ENCODE measurements at places on chromosomes 11 and 22.

GRCh38 chr11:15882876-15883454 is 473.4 kb downstream of the SOX6 start:
- no peak for DNase-seq

DNA sequence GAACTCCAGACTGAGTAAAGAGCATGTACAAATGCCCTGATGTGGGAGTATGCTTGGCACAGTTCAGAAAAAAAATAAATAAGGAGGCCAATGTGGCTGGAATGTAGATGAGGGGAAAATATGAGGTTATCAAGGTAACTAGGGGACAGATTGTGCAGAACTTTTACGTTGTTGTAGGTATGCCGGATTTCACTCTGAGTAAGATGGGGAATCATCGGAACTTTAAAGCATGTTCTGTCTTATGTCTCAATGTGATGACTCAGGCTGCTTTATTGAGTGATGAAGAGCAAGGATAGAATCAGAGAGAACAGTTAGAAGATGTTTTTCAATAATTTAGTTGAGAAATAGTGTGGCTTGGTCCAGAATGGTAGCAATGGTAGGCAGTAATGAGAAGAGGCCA is 130.4 kb downstream of the C11orf87 start:
- DNase-seq: no peak

DNA sequence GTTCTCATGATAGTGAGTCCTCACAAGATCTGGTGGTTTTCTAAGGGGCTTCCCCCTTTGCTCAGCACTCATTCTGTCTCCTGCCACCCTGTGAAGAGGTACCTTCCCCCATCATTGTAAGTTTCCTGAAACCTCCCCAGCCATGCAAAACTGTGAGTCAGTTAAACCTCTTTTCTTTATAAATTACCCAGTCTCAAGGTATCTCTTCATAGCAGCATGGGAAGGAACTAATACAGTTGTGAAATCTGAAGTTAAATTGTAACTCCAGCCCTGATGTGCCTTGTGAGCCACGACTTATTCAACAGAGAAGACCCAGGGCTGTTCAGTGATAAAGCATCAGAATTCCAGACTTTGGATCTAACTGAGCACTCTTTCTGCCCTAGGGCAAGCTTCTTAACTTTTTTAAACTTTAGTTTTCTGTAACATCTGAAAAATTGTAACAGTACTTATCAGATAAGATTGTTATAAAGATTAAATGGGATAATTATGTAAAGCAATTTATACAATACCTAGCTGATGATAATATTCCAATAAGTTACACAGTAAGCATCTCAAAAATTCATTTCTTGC is 220.0 kb downstream of the TRPC6 start:
- no peak for DNase-seq

GRCh38 chr22:37282385-37282677 is at the start of gene CYTH4:
Gene CYTH4 (plus strand): TSS chr22:37282508. CDS start chr22:37282570, 62 bp downstream.
- peak; percentile 61 for DNase-seq

GRCh38 chr22:36746375-36746970 is 29.4 kb downstream of the IFT27 start:
- DNase-seq: no peak

DNA sequence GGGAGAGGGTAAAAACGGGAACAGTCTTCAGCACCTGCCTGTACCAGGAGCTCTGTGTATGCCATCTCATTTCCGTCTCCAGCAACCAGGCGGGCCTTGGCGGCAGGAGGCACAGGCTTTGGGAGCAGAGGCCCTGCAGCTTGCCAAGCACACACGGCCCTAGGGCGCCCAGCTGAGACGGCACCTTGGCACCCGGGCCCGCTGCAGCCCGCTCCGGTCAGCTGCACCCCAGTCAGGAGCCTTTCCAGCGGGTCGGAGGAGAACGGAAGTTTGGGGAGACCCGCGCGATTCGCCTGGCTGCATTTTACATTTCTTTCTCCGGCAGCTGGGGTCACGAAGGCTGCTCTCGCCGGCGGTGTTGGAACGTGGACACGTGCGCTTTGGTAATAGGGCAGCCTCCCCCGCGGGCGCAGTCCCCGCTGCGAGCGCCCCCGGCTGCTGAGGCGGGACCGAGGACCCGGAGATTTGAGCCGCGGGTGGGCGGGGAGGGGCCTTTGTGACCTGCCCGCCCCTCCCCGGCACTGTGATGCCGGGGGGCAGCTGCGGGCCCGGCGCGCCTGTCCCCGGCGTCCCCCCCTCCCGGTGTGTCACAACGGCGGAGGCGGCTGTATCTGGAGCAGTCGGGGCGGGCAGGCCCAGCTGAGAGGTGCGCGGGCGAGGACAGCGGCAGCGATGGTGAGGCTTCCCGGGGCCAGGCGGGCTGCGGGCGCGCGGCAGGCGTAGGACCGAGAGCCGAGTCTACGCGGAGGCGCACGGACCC is at the start of gene TUBA8:
TSS of gene TUBA8 (plus strand) at position 616 of the 760 bp plus-strand sequence. CDS start at position 673, 57 bp downstream.
- no peak for DNase-seq

- DNase-seq: no peak
Measured at GRCh38 chr11:106208760-106209159, 131.3 kb downstream of the AASDHPPT start.

DNA sequence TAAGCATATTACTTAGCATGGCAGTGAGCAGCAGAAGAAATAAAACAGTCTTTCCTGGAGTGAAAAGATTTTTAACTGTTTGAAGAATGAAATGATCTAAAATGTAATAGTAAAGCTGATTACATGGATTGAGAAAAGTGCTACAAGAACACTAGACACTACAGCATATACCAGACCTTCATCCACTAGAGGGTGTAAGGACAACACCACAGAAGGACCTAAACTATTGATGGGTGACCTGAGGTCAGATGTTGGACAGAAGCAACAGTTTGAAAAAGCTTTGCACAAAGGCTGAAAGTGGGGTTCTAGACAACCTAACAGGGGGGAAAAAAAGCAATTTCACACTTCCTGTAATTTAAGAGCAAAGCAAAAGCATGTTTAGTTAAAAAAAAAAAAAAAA is 97.7 kb downstream of the RBFOX2 start:
- no peak for DNase-seq

DNA sequence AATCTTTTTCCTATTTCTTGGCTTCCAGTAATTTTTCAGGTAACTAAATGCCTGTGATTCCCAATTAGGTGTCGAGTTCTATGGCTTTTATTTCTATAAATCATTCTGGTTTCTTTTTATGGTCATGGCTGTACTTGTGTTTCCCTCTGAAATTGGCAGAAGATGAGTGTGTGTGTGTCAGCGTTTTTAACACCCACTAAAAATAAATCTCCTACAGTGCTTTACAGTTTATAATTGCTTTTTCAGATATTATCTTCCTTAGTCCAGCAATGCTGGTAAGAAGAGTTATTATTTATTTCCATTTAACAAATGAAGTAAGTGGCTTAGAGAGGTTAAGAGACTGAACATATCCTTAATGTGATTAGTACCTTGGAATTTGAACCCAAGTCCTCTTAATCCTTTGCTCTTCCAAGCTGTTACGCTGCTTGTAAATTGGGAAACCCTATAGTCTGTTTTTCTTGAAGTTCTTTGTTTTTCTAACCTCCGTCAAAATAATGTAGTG is 125.2 kb downstream of the TEAD1 start:
- no peak for DNase-seq

DNA sequence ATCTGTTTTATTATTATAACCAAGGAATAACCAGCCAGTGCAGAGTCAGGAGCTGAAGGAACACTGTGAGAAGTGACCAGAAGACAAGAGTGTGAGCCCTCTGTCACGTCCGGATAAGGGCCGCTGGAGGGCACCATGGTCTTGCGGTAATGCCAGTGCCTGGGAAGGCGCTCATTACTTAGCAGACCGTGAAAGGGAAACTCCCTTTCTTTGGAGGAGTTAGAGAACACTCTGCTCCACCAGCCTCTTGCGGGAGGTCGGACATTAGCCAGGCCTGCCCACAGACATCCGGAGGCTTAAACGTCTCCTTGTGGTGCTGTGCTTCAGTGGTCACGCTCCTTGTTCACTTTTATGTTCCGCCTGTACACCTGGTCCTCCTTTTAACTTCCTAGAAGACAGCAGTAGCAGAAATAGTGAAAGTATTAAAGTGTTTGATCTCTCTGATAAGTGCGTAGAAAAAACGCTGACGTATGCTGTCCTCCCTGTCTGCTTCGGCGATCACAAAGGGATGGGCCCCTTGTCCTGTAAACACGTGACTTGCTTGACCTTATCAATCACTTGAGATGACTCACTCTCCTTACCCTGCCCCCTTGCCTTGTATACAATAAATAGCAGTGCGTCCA is 120.6 kb upstream of the LMO1 start:
- no peak for DNase-seq

GRCh38 chr11:9820260-9820659 is 156.4 kb downstream of the SWAP70 start:
- no peak for DNase-seq

- no peak for DNase-seq
Measured at GRCh38 chr11:85831050-85831449, 20.1 kb upstream of the SYTL2 start.

DNA sequence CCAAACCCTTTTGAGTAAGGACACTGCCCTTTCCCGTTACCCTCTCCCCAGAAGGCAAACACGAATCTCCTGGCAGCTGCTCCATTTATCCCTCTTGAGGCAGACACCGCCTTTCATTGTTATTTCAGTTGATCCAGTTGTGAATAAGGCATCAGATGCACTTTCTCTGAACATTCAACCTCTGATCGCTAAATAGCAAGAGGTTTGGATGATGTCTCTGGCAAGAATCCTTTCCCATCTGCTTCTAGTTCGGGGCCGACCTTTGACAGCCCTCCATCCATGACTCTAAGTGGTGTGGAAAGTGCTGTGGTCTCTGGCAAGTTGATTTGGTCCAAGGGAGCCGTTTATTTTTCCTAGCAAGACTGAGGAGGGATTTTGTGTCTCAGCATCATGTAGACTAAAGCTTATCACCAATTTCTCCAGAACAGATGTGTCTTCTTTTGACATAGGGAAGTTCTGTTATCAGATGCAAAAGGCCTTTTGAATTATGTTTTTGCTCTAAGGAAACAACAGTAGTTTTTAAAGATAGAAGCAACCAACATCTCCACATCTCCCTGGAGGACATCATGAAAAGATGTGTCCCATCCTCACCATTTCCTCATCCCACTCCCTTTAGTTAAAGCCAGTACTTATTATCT is 123.6 kb downstream of the CCDC34 start:
- DNase-seq: no peak

- DNase-seq: no peak
Measured at GRCh38 chr22:49307870-49308269, 519.8 kb downstream of the BRD1 start.

- DNase-seq: no peak
Measured at GRCh38 chr11:83302151-83302550, 16.0 kb upstream of the CCDC90B start.

DNA sequence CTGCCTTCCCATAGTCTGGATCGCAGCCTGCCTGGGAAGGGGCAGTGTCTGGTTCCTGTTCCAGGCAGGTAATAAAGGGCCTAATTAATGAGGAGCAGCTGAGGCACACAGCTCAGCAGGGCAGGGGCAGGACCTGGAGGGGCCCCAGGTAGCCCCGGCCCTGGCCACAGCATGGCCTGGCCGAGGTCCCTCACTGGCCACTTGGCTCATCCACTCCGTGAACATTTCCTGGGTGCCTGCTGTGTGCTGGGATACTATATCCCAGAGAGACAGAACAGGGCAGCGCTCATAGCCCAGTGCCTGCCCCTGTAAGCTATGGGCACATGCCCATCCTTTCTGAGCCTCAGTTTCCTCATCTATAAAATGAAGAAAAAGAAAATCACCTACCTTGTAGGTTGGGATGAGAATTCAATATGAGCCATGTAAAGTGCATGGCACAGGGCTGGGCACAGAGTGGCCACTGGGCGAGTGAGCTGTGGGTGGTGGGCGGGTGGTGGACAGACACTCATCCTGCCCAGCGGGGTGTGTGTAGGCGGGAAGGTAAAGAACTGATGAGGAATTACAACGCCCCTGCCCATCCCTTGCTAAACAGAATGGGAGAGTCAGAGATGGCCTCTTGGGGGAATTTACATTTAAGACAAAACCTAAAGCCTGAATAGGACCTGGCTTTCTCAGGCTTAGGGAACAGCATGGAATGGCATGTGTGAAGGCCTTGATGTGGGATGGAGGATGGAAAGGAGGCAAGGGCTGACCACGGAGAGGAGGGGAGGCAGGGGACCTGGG is 9.2 kb downstream of the MYRF start:
- DNase-seq: no peak

GRCh38 chr22:33726294-33726734 is 194.0 kb downstream of the LARGE1 start:
- no peak for DNase-seq

- DNase-seq: no peak
Measured at GRCh38 chr11:121793291-121793690, 322.7 kb downstream of the BLID start.

DNA sequence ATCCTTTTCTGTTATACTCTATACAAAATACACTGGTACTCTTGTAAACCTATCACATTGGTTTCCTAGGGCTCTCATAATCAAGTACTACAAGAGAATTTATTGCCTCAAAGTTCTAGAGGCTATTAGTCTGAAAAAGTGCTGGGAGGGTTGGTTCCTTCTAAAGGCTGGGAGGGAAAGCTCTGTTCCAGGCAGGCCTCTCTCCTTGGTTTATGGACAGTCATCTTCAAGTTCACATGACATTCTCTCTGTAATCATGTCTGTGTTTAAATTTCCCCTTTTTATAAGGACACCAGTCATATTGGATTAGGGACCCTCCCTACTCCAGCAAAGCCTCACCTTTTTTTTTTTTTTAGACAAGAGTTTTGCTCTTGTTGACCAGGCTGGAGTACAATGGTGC is 9.1 kb downstream of the SLC36A4 start:
- DNase-seq: no peak

DNA sequence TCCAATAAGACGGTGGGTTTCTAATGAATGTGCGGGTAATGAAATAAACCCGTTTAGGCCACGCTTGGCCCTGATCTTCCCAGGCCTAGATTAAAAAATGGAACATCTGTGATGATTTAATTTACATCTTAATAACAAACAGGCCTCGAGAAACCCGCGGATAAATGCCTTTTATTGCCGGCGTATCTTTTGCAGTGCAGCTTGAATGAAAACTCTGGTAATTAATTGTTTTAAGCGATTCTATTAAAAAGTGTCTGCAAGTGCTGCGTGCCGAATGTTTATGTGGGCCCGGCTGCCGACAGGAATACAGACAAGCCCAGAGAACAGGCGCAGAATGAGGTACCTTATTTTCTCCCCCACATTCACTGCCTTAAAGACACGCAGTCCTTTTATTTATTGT is 420.7 kb downstream of the MN1 start:
- no peak for DNase-seq

DNA sequence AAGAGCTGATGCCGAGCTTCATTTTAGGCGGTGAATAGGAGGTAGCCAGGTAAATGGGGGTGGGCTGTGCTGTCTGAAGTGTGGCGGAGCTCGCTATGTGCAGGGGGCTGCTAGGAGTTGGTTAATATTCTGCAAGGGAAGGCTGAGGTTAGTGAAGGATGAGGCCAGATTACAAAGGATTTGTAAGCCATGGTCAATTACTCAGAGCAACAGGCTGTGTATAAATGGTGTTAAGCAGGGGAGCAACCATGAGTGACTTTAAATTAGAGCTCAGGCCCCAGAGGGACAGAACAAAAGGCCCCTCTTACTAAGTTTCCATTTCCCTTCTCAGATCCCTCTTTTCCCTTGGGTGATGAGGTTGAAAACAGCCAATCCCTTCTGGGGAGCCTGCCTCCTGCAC is 7.3 kb upstream of the MCAM start:
- no peak for DNase-seq

GRCh38 chr11:66317723-66318599 is 1.1 kb upstream of the CD248 start:
- peak; percentile 54 for DNase-seq

GRCh38 chr11:130945896-130946295 is 29.6 kb upstream of the SNX19 start:
- DNase-seq: no peak

GRCh38 chr22:49727191-49727880 is 100.3 kb downstream of the BRD1 start:
- DNase-seq: no peak
